ENCODE measurements at places on chromosomes 4 and X.
A peak's percentile ranks its signal among the peaks of the same experiment; 100 is the strongest.

GRCh38 chrX:40415675-40416074 lies 165.1 kb upstream of the ATP6AP2 start:
- no peaks in the 10 kb centered on the region for H3K4me1 ChIP-seq
- no peak overlapping the region for H3K27ac ChIP-seq
- DNase-seq: peak; percentile 31

- peaks cover 8% of the 10 kb centered on the region for H3K4me1 ChIP-seq
- H3K27ac ChIP-seq: no peak overlapping the region
- H3K36me3 ChIP-seq: no peaks in the 10 kb centered on the region
- DNase-seq: no peak
These were observed 50.1 kb upstream of the CDKN2AIP start for GRCh38 chr4:183394166-183394951.

DNA sequence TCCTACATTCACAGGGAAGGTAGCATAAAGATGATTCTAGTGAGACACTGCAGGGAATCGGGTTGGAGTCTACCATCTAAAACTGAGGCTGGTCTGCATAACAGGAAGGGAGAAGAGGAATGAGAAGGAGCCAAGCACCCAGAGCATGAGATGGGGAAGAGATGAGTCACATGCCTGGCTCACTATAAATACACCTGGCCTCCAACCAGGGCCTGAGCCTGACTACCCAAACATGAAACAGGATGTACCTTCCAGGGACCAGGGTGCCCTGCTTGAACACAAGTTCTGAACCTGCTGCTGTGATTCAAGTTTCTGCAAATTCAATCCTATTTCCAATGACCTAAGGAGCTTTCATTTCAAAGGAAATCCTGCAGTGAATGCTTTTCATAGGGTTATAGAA lies 24.9 kb downstream of the CD99L2 start:
- H3K36me3 ChIP-seq: no peaks in the 10 kb centered on the region
- H3K27ac ChIP-seq: peak overlapping the region; percentile 47
- peaks cover 17% of the 10 kb centered on the region for H3K4me1 ChIP-seq
- no peak overlapping the region for H3K4me3 ChIP-seq
- DNase-seq: no peak

GRCh38 chr4:108940149-108940548 lies 177.3 kb upstream of the ETNPPL start:
- H3K36me3 ChIP-seq: no peaks in the 10 kb centered on the region
- H3K4me3 ChIP-seq: no peak overlapping the region
- H3K4me1 ChIP-seq: no peaks in the 10 kb centered on the region
- H3K27ac ChIP-seq: no peak overlapping the region
- no peak for DNase-seq
- no peaks in the 10 kb centered on the region for H3K27me3 ChIP-seq

All from stomach (tissue), 19 donors.